Smooth muscle cell of the umbilical artery (primary cell): ENCODE measurements at places on chromosomes 1 and 21. TPM values are rescaled to one million over a fixed set of nuclear protein-coding genes. Genes with fewer than 3 reads are reported as not detected.

Gene OPRD1
- not detected in 2 replicates for total RNA-seq

Gene LRRC42
- 24.3 and 33.9 TPM in 2 replicates for total RNA-seq

Gene LPAR3
- total RNA-seq, result 1.5 and 2.4 TPM in 2 replicates

Gene KRTAP6-1
- total RNA-seq, result not detected in 2 replicates
